NCI-H446 (cell line): ENCODE measurements at places on chromosomes 11 and 22.
A peak's percentile ranks its signal among the peaks of the same experiment; 100 is the strongest.

- DNase-seq = no peak
Measured at GRCh38 chr11:41256041-41256440, 203.4 kb downstream of the LRRC4C start.

- DNase-seq = no peak
Measured at GRCh38 chr11:30049214-30049613, 32.4 kb upstream of the KCNA4 start.

DNA sequence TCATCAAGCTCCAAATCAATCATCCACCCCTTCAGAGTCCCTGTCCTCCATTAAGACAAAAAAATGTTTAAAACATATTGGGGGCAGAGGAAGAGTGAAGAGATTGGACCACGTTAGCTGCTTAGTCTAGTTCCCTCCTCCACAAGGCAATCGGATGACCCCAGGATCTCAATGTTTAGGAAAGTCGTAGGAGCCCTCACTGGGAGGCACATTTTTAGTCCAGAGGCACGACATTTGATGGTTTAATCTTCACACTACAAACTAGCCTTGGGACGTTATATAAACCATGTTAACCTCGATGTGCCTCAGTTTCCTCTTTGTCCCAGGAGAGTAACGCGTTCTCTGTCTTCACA, 588 bp upstream of the FAT3 start:
- no peak for DNase-seq

DNA sequence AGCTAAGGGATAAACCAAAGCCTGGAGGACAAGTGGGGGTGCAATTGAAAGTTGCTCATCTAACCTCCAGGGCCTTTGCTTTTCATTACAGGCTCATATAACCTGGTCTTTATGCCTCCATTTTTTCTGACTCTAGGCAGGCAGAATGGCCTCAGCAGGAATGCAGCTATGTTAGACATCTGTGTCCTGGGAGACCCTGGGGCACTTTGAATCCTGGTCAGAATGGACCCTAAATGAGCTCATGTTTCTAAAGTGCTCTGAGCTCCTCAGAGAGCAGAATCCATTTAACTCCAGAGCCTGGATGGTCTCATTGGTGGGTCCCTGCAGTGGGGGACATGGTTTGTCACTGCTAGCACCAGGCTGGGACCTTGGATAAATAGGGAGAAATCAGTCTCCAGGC, 177.3 kb downstream of the KIRREL3 start:
- DNase-seq = no peak

- no peak for DNase-seq
Measured at GRCh38 chr11:114501901-114502300, 57.8 kb downstream of the NXPE1 start.

- DNase-seq = no peak
Measured at GRCh38 chr11:81377418-81377817, 1356.2 kb downstream of the FAM181B start.

DNA sequence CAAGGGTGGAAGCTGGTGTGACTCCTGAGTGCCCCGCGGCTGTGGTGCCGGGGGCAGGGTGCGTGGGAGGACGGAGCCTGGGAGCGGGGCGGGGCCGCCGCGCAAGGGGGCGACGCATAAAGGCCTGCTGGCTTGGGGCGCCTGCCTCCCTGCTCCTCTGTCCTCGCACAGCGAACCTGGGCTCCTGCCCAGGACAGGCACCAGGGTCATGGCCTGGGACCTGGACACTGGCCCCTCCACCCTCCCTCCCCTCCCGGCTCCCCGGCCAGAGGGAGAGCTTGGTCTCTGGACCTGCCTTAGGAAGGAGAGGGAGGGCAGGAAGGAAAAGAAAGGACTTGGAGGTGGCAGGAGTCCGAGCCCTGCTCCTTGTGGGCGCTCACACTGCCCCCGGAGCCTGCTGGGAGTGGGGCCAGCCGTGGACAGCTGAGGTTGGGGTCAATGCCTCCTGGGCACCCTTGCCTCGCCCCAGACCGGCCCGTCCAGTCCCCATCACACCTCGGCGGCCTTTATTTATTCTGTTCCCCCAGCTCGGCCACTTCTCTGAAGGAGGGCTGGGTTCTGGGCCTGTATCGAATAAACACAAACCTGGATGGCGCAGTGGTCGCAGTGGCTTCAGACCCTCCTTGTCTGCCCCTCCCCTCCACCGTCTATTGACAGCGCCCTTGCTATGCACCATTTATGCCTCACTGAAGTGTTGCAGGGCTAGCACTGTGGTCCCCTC, 8.7 kb downstream of the SLC16A8 start:
- DNase-seq = no peak

DNA sequence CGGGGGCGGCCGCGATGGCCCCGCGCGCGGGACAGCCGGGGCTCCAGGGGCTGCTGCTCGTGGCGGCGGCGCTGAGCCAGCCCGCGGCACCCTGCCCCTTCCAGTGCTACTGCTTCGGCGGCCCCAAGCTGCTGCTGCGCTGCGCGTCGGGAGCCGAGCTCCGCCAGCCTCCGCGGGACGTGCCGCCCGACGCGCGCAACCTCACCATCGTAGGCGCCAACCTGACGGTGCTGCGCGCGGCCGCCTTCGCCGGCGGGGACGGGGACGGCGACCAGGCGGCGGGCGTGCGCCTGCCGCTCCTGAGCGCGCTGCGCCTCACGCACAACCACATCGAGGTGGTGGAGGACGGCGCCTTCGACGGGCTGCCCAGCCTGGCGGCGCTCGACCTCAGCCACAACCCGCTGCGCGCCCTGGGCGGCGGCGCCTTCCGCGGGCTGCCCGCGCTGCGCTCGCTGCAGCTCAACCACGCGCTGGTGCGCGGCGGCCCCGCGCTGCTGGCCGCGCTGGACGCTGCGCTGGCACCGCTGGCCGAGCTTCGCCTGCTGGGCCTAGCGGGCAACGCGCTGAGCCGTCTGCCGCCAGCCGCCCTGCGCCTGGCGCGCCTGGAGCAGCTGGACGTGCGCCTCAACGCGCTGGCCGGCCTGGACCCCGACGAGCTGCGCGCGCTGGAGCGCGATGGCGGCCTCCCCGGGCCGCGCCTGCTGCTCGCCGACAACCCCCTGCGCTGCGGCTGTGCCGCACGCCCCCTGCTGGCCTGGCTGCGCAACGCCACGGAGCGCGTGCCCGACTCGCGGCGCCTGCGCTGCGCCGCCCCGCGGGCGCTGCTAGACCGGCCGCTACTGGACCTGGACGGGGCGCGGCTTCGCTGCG, 697 bp downstream of the TPBGL start:
- peak; percentile 92 for DNase-seq

DNA sequence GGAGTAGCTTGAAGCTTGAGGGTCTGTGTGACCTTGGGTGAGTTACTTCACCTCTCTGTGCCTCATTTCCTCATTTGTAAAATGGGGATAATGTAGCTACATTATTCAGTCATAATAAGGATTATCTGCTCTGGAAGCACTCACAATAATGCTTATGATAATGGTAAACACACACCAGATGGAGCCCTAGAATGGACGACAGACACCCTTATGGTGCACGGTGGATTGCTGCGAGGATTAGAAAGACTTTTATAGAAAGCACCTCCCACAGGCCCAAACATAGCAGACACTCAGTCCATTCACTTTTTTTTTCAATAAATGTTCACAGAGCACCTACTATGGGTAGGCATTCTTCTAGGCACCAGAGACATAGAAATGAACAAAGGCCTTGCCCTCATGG, 53.8 kb downstream of the LARGE1 start:
- no peak for DNase-seq

DNA sequence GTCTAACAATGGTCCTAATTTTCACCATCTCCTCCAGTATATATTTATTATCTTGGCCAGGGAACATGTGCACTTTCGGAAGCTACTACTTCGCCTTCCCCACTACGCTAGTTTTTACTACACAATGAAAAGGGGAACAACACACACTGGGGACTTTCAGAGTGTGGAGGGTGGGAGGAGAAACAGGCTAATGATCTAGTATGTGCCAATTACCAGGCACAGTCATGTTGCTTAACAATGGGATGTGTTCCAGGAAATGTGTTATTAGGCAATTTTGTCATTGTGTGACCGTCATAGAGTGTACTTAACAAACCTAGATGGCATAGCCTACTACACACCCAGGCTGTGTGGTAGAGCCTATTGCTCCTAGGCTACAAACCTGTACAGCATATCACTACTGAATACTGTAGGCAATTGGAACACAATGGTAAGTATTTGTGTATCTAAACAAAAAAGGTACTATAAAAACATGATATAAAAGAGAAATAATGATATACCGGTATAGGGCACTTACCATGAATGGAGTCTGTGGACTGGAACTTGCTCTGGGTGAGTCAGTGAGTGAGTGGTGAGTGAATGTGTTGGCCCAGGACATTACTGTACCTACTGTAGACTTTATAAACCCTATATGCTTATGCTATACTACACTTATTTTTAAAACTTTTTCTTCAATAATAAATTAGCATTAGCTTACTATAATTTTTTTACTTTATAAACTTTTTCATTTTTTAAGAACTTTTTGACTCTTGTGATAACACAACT, 20.1 kb upstream of the CUL5 start:
- DNase-seq = no peak

DNA sequence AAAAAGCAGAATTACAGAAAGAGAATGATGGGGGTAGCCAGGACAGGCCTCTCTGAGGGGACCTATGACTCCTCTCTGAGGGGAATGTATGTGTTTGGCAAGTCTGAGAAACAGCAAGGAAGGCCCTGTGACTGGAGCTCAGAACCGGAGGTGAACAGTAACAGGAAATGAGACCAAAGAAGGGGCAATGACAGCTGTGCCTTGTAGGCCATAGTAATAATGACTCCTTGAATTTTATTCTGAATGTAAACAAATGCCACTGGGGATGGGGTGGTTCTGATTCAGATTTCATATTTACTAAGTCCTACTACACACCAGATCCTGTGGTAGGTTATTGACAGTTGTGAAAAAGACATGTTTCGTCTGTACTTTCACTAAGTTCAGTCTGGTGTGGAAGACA, 52.8 kb upstream of the APOA1 start:
- DNase-seq = no peak

- DNase-seq = no peak
Measured at GRCh38 chr11:111097191-111097590, 148.3 kb upstream of the POU2AF2 start.

GRCh38 chr22:45585946-45586540, 83.4 kb downstream of the FBLN1 start:
- DNase-seq = no peak

GRCh38 chr11:64134963-64135362, 30.9 kb downstream of the MACROD1 start:
- DNase-seq = no peak

GRCh38 chr11:48150213-48150612, 66.4 kb upstream of the OR4B1 start:
- no peak for DNase-seq

DNA sequence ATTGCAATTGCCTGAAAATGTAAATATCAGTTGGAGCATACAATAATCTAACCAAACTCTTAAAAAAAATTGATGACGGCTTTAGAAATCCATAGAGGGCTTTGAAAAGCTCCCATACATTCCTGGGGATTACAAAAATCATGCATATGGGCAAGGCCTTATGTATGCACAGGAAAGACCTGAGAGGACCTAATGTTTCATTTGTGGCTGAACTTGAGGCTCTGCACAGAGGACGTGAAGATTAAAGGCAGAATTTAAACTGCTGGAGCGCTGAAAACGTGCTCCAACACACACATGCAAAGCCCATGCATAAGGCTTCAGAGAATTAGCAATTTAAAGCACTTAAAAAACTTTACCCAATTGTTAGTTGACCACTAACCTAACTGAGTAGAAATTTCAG, 3.5 kb downstream of the OR5B12 start:
- no peak for DNase-seq

GRCh38 chr11:15490535-15490934, 375.8 kb downstream of the INSC start:
- DNase-seq = no peak

GRCh38 chr22:24686280-24686679, 83.3 kb downstream of the GGT1 start:
- DNase-seq = no peak

DNA sequence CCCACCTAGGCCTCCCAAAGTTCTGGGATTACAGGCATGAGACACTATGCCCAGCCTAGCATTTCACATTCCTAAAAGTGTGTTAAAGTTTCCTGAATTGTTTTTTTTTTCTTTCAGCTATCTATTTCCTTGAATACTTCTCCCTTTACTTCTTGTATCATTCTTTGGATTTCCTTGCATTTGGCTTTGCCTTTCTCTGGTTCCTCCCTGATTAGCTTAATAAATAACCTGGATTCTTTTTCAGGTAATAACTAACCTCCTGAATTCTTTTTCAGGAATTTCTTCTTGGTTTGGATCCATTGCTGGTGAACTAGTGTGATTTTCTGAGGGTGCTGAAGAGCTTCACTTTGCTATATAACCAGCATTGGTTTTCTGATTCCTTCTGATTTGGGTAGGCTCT, 47.9 kb downstream of the MRGPRX2 start:
- no peak for DNase-seq

- no peak for DNase-seq
Measured at GRCh38 chr11:126662035-126662790, 306.7 kb downstream of the ST3GAL4 start.

DNA sequence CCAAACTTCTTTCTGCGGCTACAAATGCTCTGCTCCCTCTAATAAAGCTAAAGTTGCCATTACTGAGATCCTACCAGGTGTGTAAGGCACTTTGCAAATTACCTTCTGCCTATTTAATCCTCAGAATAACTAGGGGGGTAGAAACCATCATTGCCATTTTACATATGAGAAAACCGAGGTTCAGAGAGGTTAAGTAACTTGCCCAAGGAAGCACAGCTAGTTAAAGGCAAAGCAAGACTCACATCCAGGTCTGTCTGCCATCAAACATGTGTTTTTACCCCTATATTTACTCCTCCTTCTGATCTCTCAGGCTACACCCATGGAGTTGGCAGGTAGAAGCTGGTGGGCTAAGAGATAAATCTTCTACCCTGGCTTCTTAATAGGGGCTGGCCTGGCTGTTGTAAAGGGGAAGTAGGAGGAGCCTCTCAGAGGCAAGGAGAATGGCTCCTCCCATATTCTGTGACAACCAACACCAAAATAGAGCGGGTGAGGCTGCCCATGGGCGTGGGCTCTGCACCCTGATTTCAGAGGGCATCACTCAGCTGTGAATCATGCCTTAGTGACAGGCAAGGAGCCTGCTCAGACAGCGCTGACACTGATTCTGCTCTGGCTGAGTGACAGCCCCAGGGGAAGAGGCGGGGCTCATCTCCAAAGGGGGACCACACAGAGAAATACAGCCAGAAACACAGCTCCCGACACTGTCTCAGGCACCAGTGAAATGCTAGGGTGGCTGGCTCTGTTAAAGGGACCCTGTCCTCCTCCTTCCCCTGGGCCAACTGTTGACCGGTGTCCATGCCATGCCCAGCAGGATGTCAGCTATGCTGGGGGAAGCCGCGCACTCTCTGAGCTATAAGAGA, 106.8 kb downstream of the ABTB2 start:
- DNase-seq = no peak

- no peak for DNase-seq
Measured at GRCh38 chr22:39283322-39284141, 35.9 kb downstream of the RPL3 start.

- DNase-seq = no peak
Measured at GRCh38 chr11:6418557-6419008, 311 bp downstream of the APBB1 start.

DNA sequence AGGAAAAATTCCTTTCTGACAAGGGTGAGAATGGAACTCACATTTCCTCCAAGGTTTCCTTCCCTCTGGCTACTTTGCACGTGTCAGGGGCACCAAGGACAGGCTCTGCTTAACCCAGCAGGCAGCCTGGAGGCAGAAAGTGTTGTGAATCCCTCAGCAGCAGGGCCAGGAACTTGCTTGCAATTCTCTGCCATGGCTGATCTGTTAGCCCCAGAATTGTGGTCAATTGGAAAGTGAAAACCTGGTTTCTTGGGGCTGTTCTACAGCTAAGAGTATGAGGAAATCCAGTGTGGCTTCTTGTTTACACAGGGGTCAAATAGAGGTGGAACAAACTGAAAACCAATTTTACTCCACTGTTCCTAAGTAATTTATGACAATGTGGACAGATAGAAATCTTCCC, 38.3 kb upstream of the CEP295 start:
- DNase-seq = no peak
